Activated naive CD4-positive, alpha-beta T cell treated with anti-CD3 and anti-CD28 coated beads for 36 hours (primary cell): ENCODE measurements at places on chromosomes 12 and 14.

- DNase-seq = no peak
Observed at GRCh38 chr12:105773471-105773870, 365.3 kb downstream of the NUAK1 start.

DNA sequence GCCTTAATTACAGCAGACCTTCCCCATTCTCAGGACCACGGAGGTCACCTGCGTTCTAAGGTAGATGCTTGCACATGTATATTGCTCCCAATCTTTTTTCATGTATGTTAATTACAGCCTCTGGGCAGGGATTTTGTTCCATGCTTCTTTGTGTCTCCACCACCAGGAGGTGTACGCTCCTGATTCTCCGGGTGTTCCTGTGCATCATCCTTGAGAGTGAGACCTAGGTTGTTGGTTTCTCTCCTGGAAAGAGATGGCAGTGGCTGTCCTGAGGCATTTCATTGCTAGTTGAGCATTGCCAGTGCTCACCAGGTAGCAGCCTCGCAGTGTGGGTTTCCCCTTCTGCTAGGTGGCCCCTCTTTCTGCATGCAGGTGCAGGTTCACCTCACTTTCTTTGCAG lies 52.8 kb downstream of the KCNK13 start:
- DNase-seq = no peak

DNA sequence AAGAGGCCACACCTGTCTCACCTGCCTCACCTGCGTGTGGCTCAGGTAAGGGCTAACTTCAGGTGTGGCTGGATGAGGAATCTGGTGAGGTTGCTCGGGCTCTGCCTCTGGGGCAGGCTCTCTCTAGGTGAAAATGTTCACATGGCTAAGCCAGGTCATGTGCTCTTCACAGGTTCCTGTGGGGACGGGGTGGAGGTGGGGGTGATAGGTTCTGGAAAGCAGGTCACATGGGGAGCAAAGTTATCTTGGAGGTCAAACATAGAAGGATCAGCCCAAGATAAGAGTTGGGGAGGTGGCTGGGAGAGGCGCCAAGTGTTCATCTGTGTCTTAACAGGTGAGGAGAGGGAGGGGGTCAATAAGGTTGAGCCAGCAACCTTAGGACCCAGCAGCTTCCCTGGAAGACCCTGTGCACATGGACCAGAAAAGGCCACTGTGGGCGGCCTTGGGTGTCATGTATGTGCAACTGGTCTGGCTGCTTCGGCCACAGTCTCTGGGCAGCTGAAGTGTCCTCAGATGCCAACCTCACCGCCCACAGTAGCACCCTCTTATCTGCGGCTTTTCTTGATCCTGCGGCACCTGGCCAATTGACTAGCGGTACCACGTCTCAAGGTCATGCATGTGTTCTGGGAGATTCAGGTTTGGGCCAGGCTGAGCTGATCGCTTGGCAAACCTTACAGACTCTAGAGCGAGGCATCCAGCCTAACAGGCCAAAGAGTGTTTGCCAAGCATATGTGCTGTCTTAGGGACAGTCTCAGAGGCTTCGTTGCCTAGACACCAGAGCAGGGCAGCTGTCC lies 60.5 kb downstream of the CACNA1C start:
- DNase-seq = no peak

- no peak for DNase-seq
Observed at GRCh38 chr12:82862876-82863649, 176.4 kb downstream of the TMTC2 start.

- no peak for DNase-seq
Observed at GRCh38 chr12:15152456-15152855, 68.8 kb downstream of the RERG start.

DNA sequence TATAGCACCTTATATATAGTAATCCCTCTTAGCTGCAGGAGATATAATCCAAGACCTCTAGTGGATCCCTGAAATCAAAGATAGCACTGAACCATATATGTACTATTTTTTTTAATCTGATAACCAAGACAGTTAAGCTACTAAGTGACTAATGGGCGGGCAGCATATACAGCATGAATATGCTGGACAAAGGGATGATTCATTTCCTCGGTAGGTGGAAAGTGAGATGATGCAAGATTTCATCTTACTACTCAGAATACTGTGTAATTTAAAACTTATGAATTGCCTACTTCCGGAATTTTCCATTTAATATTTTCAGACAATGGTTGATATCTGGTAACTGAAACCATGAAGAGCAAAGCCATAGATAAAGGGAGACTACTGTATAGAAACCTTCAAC lies 36.2 kb downstream of the PRMT8 start:
- no peak for DNase-seq
